ENCODE measurements at places on chromosomes 7 and 10.

- DNase-seq: no peak
Measured at GRCh38 chr7:70788276-70788675, 343.7 kb upstream of the GALNT17 start.

DNA sequence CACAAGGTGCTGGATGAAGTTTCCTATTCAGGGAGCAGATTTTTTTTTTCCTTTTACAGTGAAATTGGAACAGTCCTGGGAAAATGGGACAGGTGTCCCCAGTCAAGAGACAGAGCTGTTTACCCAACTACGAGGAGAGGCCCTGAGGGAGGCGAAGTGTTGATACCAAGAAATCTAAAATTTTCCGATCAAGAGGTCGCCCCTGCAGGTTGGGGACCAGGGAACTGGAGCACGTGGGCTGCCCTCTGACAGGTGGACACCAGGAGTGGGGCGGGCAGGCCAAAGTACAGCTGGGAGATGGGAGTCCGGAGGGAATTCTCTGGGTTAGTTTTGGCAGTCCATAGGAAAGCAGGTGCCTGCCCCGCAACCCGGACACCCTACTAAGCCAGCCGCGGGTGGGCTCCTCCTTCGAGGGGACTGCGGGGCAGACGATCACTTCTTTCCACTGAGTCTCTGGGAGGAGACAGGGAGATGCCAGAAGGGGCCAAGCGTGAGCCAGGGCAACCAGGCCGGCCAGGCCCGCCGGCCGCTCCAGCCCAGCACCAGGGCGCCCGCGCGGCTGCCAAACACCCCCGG is 965 bp upstream of the CAMK1D start:
- DNase-seq: no peak

- no peak for DNase-seq
Measured at GRCh38 chr7:141837683-141838082, 3.6 kb downstream of the PRSS37 start.

DNA sequence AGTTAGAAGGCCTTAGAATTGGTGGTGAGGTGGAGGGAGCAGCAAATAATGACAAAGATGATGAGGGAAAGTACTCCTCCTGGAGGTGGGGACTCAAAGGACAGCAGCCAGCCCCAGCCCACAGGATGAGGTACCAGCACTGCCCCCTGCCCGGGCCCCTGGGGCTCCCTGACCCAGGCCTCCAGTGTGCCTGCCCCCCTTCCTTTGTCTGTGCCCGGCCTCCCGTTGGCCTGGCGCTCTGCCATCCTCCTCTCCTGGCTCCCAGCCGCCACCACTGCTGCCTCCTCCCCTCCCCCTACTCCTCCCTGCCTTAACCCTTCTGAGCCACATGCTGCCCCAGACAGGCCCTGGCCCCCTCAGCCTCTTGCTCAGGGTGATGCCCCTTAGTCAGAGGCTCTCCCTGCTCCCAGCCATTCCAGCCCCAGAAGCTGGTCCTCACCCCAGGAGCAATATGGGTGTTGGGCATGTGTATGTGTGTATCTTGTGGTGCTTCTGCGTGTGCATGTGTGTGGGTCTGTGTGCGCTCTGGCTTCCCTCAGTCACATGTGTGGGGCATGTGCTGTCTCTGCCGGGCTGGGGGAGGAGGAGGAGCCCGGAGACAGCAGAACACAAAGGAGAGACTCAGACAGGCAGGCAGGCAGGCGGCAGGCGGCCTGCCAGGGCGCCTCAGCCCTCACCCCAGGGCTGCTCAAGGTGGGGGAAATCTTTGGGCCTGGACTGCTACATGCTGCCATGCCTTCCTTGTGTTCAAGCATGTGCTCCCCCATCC is 2.6 kb downstream of the LDB1 start:
- DNase-seq: peak; percentile 25

GRCh38 chr10:102413053-102413705 is 5.4 kb downstream of the PSD start:
- DNase-seq: no peak

DNA sequence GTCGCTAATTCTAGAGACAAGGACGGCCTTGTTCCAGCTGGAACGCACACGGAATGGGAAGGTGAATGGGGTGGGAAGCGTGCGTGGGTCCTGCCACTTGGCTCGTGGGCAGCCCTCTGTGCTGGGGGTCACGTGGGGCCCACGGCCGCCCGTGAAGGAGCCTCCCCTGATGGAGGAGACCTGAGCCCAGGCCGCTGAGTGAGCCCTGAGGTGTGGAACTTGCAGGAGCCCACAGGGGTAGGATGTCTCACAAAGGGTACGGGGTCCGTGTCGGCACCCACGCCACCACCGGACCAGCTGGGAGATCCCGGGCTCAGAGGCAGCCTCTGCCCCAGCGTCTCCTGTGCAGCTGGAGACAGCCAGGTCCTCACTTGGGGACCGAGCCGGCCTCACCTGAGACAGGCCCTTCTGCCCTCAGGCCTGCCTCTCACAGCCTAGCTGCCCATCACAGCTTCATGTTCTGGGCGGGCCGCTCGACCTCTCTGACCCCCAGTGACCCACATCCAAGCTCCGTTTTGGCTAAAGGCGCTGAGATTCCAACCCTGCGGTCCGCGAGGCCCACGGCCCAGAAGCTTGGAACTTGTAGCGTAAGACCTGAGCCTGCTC is 84.8 kb downstream of the FOXL3 start:
- DNase-seq: no peak

Measured in inflammatory macrophage treated with lipopolysaccharide for 1 hour (primary cell).